NCI-H524 (cell line): ENCODE measurements at places on chromosomes 16 and 17.

DNA sequence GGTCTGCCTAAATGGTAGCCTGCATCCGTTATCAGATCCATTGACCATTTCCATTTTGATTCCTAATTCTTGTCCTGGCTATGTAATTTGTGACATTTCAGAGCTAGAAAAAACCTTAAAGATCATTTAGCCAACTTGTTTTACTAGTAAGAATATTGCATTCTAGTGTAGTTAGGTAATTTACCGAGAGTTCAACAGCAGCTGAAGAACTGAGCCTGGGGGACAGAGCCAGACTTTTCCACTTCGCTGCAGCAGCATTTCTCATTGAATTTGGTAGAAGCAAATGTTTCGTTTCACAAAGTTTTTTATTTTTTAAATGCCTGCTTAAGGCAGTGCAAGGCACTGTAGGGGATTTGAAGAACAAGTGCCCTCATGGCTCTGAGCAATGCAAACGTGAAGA is 59.2 kb upstream of the MARCHF10 start:
- no peak for DNase-seq

DNA sequence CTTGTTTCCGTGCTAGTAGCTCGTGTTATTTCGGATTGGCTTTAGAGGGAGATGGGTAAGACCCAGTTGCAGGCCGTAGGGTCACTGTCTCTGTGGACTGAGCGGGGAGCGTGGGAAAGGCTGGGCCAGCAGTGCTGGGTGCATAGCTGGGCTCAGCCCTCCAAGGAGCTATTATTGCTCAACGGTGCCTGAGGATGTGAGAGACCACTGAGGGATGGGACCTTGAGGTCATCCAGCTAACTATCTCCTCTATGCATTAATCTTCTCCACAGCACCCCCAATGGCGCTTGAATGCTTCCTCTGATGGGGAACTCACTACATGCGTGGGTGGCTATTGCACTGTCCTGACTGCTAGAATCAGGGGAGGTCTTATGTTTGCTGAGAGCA is 126.1 kb upstream of the FOXF1 start:
- no peak for DNase-seq

GRCh38 chr16:23865853-23866252 is 30.1 kb downstream of the PRKCB start:
- DNase-seq, result no peak

- peak; percentile 56 for DNase-seq
Measured at GRCh38 chr16:70391881-70392481, 45.3 kb downstream of the DDX19A start.

- no peak for DNase-seq
Measured at GRCh38 chr16:85004587-85005205, 6.6 kb downstream of the ZDHHC7 start.

DNA sequence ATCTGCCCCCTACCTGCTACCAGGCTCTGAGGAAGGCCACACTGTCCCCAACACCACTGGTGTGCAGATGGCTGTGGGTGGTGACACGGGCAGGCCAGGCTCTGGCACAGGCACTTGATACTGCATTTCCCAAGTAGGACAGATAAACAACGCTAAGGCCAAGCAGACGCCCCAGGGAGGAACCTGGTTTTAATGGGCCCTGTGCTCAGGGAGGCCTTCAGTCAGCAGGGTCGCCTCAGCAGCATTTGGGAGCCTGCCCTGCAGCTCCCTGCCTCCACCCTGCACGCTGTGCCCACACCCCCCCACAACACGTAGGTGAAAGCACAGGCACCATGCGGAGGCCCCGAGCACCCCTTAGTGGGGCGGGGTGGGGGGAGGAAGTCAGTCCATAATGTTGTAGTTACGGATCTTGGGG is 3.3 kb upstream of the FASN start:
- DNase-seq, result no peak

- peak; percentile 62 for DNase-seq
Measured at GRCh38 chr17:65297384-65297783, 160.2 kb downstream of the RGS9 start.

- no peak for DNase-seq
Measured at GRCh38 chr17:81020767-81021497, 14.0 kb upstream of the BAIAP2 start.
